NCI-H2029 treated with DMSO at 0.1 percent for 48 hours (cell line): ENCODE measurements at places on chromosomes 2 and 18.

GRCh38 chr2:693606-694005, 16.4 kb upstream of the TMEM18 start:
- DNase-seq = no peak

DNA sequence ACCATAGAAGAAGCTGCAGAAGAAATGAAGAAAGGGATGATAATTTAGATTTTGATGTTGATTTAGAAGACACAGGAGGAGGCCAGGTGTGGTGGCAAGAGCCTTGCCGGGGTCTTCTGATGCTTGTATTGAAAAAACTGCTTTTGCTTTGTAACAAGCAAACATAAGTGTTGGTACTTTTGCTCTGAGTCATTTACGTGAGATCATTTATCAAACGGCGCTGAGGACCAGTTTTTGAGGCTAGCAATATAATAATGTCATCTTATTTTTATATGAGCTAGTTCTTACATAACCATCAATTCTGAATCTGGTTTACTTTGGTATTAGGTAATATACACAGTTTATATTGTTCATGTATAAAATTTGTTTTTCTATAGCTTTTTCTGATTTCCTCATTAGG, 30.6 kb downstream of the SPTBN1 start:
- no peak for DNase-seq

DNA sequence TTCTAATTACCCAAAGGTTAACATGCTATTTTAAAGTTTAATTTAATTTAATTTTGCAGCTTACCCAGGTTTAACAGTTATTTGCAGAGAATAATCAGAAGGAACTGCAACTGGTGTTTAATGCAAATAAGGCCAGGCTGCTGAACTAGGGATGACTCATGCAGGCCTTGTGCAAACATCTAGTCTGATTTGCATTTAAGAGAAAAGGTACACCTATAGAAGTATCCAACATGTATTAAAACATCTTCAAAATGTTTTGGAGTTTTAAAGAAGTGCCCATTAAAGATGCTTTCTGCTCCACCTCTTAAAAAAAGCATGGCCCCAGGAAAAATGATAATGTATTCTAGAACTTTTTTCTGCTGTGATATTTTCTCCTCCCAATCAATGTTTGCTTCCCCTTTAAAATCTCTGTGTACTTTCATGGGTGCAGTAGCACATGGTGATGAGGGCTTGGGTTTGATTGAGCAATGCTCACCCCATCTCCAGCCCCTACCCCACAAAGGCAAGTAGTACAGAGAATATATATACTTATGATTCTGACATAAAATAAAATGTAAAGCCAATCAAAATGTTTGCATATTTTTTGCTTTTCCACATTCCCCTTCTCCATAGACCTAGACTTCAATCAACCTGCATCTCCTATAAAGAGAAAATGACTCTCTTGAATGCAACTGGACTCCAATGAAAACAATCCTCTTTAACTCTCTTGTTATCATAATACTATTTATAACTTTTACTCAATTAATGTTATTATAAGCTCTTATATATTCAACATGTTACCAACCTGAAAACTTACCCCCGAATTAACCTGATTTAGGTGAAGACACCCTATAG, 54.1 kb downstream of the ATP8B1 start:
- no peak for DNase-seq

DNA sequence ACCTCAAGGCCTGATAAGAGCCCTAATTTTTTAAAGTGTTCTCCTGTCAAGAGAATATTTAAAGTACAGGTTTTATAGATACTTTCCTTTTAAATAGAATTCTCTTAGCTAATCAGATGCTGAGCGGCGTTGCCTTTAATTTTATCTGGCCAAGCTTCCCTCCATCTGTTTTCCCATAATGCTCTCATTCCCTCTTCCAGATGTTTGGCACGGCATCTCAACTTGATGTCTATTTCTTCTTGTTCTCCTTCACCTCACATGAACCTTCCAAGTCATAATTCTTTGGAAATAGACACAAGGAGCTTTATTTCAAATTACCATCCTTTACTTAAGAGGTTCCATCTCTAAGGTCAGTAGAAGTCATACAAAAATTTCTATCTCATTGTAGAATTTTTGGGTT, 76.1 kb upstream of the CPO start:
- no peak for DNase-seq

- no peak for DNase-seq
These were observed 129.3 kb downstream of the ZNF236 start for GRCh38 chr18:76951456-76952247.

GRCh38 chr2:158359846-158360245, 96.7 kb downstream of the CCDC148 start:
- DNase-seq = no peak

- no peak for DNase-seq
These were observed 758 bp downstream of the SCLY start for GRCh38 chr2:238061315-238062202.

- no peak for DNase-seq
These were observed 11.6 kb downstream of the ASB18 start for GRCh38 chr2:236252602-236253001.

DNA sequence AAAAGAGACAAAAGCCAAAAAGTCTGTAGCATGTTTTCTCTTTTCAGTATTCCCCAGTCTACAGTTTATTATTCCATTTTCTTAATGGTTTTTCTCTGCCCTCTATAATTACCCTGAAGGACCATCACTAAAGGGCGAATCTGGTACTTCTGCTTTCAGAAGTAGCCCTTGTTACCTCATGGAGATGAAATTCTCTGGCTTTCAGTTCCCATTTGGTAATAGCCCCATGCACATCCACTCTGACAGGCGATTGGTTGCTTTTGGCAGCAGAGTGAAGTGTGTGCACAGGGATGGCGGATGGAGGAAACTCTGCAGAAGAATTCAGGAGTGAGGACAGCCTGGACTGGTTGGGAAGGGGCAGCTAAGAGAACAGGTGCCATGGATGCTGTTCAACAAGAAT, 66.3 kb upstream of the NABP1 start:
- DNase-seq = no peak

- no peak for DNase-seq
These were observed 95.3 kb downstream of the PIGN start for GRCh38 chr18:62091487-62092120.

DNA sequence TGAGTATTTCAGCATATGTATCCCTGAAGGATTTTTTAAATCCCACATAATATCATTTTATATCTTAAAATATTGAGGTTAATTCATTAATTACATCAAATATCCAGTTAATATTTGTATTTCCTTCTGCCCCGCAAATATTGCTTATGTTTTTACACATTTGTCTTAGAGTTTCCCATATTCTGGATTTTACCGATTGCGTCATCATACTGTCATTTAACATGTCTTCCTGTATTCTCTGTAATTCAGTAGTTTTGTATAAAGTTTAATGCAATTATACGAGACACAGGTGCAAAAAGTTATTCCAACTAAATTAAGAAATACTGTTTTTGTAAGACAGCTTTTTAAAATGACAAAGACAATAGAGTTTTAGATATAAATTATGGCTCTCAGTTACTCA, 33.5 kb upstream of the UBXN4 start:
- no peak for DNase-seq

DNA sequence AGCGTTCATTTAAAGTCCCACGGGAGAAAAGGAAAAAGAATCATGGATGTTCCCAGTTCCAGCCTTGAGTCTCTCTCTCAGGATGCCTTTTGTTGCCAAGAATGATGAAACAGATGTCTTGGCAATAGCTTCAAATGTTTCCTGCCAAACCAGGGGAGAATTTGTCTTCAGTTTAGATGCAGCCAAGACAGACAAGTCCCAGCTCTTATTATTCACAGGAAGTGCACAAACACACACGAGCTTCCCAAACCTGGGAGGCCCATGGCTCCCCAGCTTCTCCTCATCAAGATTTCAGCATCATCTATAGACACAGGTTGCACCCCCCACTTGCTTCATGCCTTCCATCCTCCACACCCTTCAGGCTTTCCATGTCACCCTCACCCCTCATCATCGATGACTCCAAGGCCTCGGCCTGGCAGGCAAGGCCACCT, 45.9 kb downstream of the HS1BP3 start:
- DNase-seq = no peak
